ENCODE measurements at places on chromosomes 2 and 18.
A peak's percentile ranks its signal among the peaks of the same experiment; 100 is the strongest.

GRCh38 chr2:151730262-151730975 is 3.9 kb downstream of the NEB start:
- no peaks in the 10 kb centered on the region for H3K36me3 ChIP-seq
- peaks cover 4% of the 10 kb centered on the region for H3K4me1 ChIP-seq
- no peak for DNase-seq
- H3K4me3 ChIP-seq: no peak overlapping the region

- no peak for DNase-seq
- H3K27ac ChIP-seq: no peak overlapping the region
- no peaks in the 10 kb centered on the region for H3K27me3 ChIP-seq
- no peaks in the 10 kb centered on the region for H3K36me3 ChIP-seq
- H3K4me1 ChIP-seq: no peaks in the 10 kb centered on the region
Observed at GRCh38 chr18:10850216-10850615, 299.2 kb downstream of the PIEZO2 start.

DNA sequence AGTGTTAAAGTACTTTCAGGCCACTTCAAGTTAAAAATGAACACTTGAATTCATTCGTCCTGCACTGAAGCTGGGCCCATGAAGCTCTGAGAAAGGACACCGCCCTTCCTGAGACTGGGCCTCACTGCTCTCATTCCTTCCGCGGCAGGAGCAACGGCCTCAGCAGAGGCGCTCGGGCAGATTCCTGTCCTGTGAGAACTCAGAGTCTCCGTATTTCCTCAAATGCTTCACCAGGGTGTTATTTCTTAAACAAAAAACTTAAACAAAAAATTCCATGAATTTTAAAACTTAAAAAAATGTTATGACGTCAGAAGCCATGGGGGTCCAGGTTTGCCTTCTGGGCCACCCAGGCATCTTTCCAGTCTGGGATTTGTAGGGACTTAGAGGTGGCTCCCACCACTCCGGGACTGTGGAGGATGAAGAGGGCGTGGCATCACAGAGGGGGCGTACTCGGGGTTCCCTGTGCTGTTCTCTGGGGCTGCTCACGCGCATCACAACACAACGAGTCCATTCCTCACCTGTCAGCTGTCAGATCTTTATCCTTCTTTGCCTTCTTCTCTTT is 115.9 kb upstream of the ASB18 start:
- no peaks in the 10 kb centered on the region for H3K36me3 ChIP-seq
- no peak overlapping the region for H3K27ac ChIP-seq
- H3K27me3 ChIP-seq: no peaks in the 10 kb centered on the region
- no peaks in the 10 kb centered on the region for H3K4me1 ChIP-seq

DNA sequence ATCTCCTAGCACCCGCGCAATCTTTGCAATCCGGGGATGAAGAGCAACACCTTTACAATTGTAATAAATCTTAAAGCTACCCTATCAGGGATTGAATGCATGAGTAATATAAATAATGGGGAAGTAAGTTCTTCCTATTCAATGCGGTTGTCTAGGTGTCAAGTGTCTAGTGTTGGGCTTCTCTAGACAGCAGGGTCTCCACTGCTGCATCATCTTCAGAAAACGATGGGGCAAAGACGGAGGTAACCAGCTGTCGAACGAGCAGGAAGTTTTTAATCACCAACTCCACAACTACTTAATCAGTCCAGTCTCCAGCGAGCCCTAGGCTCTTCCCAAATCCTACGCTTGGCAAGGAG is 573 bp downstream of the STAM2 start:
- H3K36me3 ChIP-seq: no peaks in the 10 kb centered on the region
- H3K27me3 ChIP-seq: no peaks in the 10 kb centered on the region
- peak overlapping the region; percentile 85 for H3K4me3 ChIP-seq
- H3K4me1 ChIP-seq: peaks cover 15% of the 10 kb centered on the region
- H3K27ac ChIP-seq: peak overlapping the region; percentile 99

DNA sequence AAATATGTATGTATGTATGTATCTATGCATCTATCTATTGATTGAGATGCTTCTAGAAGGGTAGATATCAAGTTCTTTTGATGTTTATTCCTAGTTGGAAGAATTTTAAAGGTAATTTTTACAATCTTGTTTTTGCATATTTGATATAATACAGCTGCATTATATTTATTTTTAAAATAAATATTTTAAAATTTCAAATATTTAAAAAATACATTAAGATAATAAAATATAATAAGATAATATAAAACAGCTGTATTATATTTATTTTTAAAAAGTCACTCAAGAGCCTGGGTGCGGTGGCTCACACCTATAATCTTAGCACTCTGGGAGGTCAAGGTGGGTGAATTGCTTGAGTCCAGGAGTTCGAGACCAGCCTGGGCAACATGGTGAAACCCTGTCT is 92.5 kb downstream of the LIPG start:
- H3K36me3 ChIP-seq: no peaks in the 10 kb centered on the region
- H3K27ac ChIP-seq: no peak overlapping the region
- no peaks in the 10 kb centered on the region for H3K27me3 ChIP-seq

DNA sequence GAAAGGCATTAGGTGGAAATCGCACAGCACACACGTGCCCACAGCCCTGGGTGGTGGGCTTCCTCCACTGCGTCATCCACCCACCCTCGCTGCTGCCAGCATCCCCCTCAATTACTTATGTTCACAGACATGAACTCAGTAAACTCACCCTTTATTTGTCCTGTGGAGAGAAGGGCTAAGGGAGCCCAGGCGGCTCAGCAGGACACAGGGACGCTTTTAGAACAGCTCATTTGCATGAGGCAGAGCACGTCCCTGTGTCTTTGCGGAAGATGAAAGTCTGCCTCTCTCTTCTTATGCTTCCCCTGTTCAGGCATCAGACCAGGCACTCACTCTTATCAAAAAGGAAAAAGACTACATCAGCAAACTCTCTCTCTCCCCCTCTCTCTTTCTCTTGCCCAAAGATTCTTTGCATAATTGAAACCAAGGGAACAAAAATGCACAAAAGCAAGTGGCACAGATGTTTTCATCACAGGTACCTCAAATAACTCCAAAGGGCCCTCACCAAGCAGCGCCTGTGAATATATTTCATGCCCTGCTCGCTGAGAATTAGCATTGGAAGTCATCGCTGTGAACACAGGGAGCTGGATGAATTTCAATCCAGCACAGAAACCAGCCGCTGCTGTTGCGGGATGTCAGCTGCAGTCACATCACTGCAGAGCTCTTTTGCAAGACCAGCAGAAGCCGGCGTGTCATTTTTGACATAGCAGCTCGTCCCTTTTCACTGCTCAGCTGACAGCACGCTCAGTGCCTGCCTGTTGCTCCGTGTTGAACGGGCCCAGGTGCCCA is 376.3 kb upstream of the MYT1L start:
- no peak overlapping the region for H3K4me3 ChIP-seq
- no peaks in the 10 kb centered on the region for H3K4me1 ChIP-seq
- H3K36me3 ChIP-seq: no peaks in the 10 kb centered on the region
- DNase-seq: no peak

GRCh38 chr2:60554646-60555065 is 1.2 kb upstream of the BCL11A start:
- peak; percentile 74 for DNase-seq
- peak overlapping the region; percentile 73 for H3K4me3 ChIP-seq
- no peaks in the 10 kb centered on the region for H3K27me3 ChIP-seq
- H3K27ac ChIP-seq: peak overlapping the region; percentile 84

DNA sequence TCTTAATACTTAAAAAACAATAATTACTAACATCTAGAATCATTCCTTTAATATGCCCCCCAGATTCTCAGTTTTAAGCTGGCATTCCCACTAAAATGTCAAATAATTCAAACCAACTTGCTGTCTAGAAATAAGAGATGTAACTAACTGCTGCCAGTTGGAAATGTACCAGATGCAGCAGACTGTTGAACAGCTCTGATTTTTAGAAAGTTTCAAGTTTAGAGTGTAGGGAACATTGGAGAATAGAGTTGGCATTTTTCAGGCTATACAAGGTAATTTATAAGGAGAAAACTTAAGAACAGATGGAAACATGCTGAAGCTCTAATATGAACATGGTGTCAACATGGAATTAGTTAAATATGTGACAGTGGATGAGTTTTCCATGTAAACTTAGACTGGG is 101.4 kb downstream of the PTRHD1 start:
- H3K4me3 ChIP-seq: no peak overlapping the region
- H3K27me3 ChIP-seq: no peaks in the 10 kb centered on the region
- H3K27ac ChIP-seq: no peak overlapping the region
- no peaks in the 10 kb centered on the region for H3K4me1 ChIP-seq

DNA sequence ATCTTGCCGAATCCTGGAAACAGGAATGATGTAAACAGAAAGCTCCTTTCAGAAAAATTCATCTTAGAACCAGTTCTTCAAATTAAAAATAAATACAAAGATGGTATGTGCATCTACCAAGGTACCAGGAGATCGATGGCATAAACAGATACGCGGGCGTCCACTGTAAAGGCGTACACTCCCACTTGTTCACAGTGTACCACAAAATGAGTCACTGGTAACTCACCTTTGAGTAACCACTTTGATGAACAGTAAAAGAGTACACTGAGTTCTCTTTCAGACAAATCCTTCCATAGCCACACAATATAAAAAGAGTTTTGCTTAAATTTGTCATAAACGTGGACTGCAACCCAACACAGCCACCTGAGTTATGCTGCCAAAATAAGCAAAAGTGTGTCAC is 128.3 kb downstream of the DNER start:
- no peak overlapping the region for H3K27ac ChIP-seq
- H3K36me3 ChIP-seq: no peaks in the 10 kb centered on the region
- no peak for DNase-seq

GRCh38 chr2:114076961-114077360 is 187.1 kb downstream of the ACTR3 start:
- no peak overlapping the region for H3K27ac ChIP-seq
- no peaks in the 10 kb centered on the region for H3K4me1 ChIP-seq
- DNase-seq: no peak
- no peaks in the 10 kb centered on the region for H3K27me3 ChIP-seq
- H3K4me3 ChIP-seq: no peak overlapping the region
- H3K36me3 ChIP-seq: no peaks in the 10 kb centered on the region

GRCh38 chr2:168311261-168311910 is 64.0 kb upstream of the STK39 start:
- H3K4me3 ChIP-seq: no peak overlapping the region
- H3K36me3 ChIP-seq: no peaks in the 10 kb centered on the region
- H3K4me1 ChIP-seq: no peaks in the 10 kb centered on the region
- H3K27ac ChIP-seq: no peak overlapping the region
- no peaks in the 10 kb centered on the region for H3K27me3 ChIP-seq
